ENCODE measurements at places on chromosomes 13 and 19.

DNA sequence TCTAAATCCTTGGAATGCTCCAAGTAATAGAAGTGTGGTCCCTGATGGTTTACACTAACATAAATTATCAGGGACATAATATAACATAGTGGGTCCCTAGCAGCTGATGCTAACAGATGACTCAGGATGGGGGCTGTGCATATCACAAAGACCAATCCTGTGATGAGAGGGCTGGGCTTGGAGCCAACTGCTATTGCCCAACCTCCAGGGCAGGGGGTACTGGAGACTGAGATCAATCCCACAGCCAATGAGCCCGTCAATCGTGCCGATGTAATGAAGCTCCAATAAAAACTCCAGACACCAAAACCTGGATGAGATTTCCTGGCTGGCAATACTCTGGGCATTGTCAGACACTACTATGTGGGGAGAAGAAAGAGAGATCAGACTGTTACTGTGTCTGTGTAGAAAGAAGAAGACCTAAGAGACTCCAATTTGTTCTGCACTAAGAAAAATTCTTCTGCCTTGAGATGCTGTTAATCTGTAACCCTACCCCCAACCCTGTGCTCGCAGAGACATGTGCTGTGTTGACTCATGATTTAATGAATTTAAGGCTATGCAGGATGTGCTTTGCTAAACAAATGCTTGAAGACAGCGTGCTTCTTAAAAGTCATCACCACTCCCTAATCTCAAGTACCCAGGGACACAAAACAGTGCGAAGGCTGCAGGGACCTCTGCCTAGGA lies 33.4 kb downstream of the ABCC4 start:
- DNase-seq: no peak

- DNase-seq: no peak
Observed at GRCh38 chr13:114100446-114101357, 31.7 kb downstream of the RASA3 start.

- no peak for DNase-seq
Observed at GRCh38 chr19:35337097-35337983, 8.4 kb downstream of the CD22 start.

- no peak for DNase-seq
Observed at GRCh38 chr13:102940143-102940542, 94.3 kb downstream of the ERCC5 start.

GRCh38 chr19:35363711-35364425 lies 5.6 kb downstream of the FFAR3 start:
- DNase-seq: no peak

- no peak for DNase-seq
Observed at GRCh38 chr19:3684054-3684816, 16.0 kb downstream of the PIP5K1C start.

GRCh38 chr19:8473648-8474476 lies 28.6 kb downstream of the PRAM1 start:
- DNase-seq: no peak

GRCh38 chr13:30222254-30222653 lies 85.1 kb downstream of the KATNAL1 start:
- no peak for DNase-seq

- DNase-seq: no peak
Observed at GRCh38 chr13:21889651-21890050, 218.8 kb downstream of the FGF9 start.

DNA sequence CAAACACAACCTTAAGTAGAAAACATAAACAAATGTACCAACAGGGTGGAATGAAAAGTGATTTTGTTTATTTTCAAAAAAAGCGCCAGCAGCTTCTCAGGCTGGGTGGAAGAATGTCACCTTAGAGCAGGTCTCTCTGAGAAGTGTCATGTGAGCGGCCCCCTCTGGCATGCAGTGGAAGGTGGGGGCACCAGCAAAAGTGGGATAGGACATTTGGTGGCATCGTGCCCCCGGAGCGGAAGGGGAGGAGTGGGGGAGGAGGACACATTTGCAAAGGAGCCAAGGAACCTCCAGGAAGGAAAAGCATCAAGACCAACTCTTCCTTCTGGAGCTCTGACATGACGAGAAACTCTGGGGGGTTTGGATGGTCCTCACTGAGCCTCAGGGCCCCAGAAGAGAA lies 635.3 kb downstream of the UQCRFS1 start:
- no peak for DNase-seq

DNA sequence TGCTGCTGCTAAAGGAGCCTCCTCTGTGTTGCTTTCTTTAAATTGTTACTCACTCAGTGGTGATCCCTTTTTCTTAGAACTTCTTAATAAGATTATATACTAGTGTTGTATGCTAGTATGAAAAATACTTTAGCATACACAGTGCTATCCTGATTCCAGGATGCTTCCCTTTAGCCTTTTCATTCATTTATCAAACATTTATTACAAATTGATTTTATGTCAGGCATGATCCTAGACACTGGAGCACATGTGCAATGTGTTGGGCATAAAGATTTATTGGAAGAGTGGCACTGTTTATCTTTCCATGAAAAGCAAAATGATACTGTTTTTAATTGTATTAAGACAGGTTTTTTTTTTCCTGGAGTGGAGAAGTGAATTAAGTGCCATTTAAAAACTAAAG lies 249.6 kb downstream of the GPC5 start:
- no peak for DNase-seq

GRCh38 chr13:94673851-94674250 lies 38.5 kb downstream of the SOX21 start:
- no peak for DNase-seq

- DNase-seq: no peak
Observed at GRCh38 chr19:52602941-52603340, 32.9 kb downstream of the ZNF701 start.

DNA sequence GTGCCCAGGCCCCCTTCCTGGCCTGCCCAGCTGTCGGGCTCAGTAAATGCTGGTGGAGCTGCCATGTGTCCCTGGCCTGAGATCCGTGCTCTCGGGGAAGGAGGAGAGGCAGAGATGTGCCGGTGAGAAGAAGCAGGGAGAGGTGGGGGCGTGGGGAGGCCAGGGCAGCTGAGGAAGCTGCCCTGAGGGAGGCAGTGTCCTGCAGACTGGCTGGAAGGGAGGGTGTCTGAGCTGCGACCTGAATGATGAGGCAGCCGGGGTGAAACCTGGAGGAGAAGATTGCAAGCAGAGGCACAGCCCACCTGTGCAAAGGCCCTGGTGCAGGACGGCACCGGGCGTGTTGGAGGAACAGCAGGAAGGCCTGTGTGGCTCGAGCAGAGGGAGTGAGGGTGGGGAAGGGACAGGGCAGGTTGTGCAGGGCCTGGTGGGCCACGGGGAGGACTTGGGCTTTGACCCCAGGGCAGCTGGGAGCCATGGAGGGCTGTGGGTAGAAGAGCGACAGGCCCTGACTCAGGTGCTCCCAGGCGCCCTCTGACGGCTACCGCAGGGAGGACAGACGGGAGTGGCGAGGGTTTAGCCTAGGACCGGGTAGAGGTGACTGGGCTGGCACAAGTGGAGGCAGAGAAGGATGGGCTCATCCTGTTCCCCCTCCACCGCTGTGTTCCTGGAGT lies 14.0 kb upstream of the CELF5 start:
- peak; percentile 43 for DNase-seq

DNA sequence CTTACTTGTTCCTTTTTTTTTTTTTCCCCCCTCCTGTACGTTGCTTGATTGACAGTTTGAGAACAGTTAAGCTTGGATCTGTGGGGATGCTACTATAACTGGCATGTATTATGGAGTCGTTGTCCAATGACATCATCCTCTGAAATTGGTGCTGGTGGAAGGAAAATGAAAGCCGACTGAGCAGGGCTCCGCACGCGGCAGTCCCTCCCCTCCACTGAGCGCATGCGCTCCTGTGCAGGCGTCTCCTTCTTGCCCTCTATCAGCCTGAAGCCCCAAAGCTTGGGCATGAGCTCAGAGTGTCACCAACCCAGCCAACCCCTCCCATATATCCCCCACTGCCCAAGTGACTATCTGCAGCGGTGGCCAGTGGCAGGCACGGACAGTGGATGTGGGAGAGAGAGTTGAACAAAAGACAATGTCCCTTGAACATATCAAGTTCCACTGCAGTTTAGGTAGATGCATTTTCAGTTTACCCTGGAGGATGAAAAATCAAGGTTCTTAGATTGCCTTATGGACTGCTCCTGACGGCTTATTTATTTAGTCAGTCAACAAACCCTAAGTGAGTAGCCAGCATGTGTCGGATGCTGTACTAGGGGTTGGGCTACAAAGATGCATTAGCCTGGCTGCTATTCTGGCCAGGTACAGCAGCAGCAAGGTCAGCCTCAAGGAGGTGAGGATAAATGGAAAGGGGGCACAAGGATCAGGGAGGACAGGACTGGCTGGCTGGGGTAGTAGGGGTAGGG lies 20.8 kb downstream of the MBNL2 start:
- no peak for DNase-seq

DNA sequence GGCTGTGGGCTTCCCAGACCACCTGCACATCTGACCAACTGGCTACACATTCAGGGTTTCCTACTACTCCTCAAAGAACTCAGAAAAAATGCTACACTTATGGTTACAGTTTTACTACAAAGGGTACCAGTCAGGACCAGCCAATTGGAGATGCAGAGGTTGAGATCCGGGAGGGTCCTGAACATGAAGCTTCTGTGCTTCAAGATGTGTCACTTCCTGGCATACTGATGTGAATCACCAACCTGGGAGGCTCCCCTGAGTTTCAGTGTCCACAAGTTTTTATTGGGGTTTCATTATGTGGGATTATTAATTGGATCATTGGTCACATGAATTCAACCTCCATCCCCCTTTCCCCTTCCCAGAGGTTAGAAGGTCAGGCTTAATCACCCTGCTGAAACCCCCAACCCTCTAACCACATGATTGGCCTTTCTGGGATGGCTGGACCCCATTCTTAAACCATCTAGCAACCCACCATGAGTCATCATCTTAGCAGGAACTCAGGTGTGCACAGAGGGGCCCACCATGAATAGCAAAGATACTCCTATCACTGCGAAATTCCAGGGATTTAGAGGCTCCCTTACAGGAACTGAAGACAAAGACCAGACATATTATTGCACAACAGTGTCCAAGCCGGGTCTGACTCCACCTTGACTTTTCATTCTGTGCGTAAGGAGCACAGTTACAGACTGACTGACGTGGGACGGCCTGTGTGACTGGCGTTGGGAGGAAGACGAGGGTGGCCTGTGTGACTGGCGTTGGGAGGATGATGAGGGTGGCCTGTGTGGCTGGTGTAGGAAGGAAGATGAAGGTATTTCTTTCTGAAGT lies 90.7 kb downstream of the ATP8A2 start:
- no peak for DNase-seq

GRCh38 chr19:49470615-49470978 lies 3.4 kb upstream of the FLT3LG start:
- DNase-seq: no peak

DNA sequence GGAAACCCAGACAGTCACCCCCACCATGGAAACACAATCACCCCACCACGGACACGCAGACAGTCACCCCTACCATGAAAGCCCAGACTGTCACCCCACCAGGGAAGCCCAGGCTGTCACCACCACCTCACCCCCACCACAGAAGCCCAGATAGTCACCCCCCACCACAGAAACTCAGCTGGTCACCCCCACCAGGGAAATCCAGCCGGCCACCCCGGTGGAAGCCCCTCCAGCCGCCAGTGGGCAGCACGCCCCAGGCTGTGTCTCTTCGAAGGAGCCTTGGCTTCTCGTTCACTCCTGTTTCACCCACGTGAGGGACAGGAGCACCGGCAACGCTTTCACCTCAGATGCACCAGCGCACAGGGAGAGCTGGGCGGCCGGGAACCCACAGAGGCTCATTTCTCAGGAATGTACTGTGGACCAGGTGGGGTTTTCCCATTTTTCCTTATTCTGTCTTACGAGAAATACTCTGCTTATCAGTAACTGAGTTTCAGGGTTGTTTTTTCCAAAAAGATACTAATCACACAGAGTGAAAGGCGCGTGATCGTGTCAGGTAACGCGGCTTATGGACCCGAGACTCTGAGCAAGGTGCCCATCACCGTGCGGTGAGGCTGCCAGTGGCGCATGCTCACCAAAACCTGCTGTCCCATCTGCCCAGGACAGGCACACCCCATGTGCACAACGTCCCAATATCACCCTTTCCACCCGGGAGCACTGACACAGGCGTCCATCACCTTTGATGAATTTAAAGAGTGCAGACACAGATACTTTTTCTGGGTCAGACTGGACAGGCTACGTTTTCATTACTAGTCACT lies 28.0 kb downstream of the CARS2 start:
- no peak for DNase-seq

DNA sequence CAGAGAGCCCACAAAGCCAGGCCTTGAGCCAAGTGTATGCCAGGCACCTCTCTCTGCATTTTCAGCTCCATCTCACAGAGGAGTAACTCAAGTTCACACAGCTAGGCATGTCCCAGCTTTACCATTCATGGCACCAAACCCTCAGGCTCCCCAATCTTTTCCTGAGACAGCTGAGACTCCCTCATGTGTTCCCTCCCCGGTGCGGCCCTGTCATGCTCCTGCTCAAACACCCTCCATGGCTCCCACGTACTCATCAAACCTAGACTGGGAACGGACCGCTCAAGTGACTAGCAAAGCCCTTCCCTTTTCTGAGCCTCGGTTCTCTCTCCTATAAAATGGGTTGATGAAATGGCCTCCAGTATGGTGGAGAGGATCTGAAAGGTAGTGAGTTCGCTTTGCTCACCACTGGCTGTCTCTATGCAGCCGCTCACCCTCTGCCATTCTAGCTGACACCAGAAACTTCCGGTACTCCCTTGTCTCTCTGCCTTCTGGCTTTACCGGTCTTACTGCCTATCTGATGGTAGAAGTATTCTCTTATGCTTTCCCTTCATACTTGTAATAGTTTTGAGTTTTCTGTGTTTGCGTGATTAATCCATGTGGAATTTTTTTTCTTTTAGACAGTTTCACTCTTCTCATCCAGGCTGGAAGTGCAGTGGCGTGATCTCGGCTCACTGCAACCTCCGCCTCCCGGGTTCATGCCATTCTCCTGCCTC lies 7.8 kb upstream of the SLC44A2 start:
- DNase-seq: no peak

GRCh38 chr19:2286402-2287140 lies 4.6 kb upstream of the PEAK3 start:
- DNase-seq: no peak

DNA sequence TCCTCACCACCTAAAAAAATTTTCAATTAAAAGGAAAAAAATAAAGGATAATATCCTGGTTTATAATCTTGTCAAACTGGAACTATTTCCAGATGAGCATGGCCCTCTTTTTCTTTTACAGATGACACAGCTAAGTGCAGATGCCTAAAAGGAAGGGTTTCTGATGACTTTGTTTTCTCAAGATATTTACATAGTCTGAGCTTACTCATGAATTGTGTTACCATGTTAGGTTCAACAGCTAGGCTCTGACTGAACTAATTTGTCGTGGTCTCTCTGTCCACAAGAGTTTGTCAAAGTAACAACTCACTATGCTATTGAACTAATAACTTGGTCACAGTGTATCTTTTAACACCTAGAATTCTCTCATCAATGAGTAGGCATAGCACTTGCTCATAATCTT lies 780.8 kb downstream of the GPC5 start:
- DNase-seq: no peak

DNA sequence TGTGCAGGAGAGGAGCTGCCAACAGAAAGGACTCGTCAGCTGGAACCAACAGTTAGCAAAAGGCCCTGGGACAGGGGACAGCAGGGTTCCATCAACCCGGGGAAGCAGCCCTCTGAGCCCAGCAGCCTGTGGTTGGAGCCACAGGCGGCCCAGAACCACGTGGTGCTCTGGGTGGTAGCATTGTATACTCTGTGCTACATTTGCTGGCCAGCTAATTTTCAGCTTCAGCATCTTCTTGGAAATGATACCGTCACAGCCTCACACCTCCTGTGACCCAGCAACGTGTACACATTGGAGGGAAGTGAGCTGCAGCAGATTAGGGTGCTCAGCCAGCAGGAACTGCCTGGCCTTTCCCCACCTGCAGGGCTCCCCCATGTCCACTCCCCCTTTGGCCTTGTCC lies 13.1 kb upstream of the MTIF3 start:
- no peak for DNase-seq
